ENCODE measurements at places on chromosomes 5 and 9. TPM values are rescaled to one million over a fixed set of nuclear protein-coding genes. Genes with fewer than 3 reads are reported as not detected.

PCDHGB3 gene
- total RNA-seq = 5.5 TPM

RNF224 gene
- total RNA-seq = not detected

KCNV2 gene
- total RNA-seq = not detected

PCDHAC1 gene
- 0.06 TPM for total RNA-seq

CCDC152 gene
- total RNA-seq = 0.23 TPM

OSTF1 gene
- 63.5 TPM for total RNA-seq

GMCL2 gene
- total RNA-seq = not detected

SLC36A1 gene
- total RNA-seq = 7.2 TPM

CNTFR gene
- not detected for total RNA-seq

FBP1 gene
- total RNA-seq = 1.7 TPM

OR5C1 gene
- total RNA-seq = not detected
